Kidney epithelial cell (primary cell): ENCODE measurements at places on chromosomes 4 and X. TPM values are rescaled to one million over a fixed set of nuclear protein-coding genes. Genes with fewer than 3 reads are reported as not detected.

Gene FGF13
- total RNA-seq = 7.8 and 9.6 TPM in 2 replicates

Gene DKK2
- not detected in 2 replicates for total RNA-seq

Gene HPGD
- 0.34 and 0.75 TPM in 2 replicates for total RNA-seq

Gene RENBP
- 22.9 and 38.7 TPM in 2 replicates for total RNA-seq

Gene SLC6A8
- total RNA-seq = 35.0 and 36.0 TPM in 2 replicates

Gene NUDT11
- total RNA-seq = 8.5 and 8.9 TPM in 2 replicates

Gene GJB1
- not detected in 2 replicates for total RNA-seq

Gene WDR19
- total RNA-seq = 24.8 and 26.3 TPM in 2 replicates

Gene CSN3
- not detected in 2 replicates for total RNA-seq

Gene GNRHR
- total RNA-seq = not detected in 2 replicates

Gene VGLL1
- 1.3 and 1.4 TPM in 2 replicates for total RNA-seq

Gene UGT2A1
- not detected in 2 replicates for total RNA-seq

Gene EGF
- total RNA-seq = 0.21 and 1.0 TPM in 2 replicates

Gene DHX15
- total RNA-seq = 87.5 and 90.0 TPM in 2 replicates

Gene NDST4
- not detected in 2 replicates for total RNA-seq

Gene SHROOM3
- 42.5 and 45.1 TPM in 2 replicates for total RNA-seq

Gene CENPVL2
- 0.96 TPM in 1 of 2 replicates, not detected in the other for total RNA-seq

Gene CCDC160
- 0.21 and 0.63 TPM in 2 replicates for total RNA-seq

Gene NAT8L
- total RNA-seq = 9.0 and 9.4 TPM in 2 replicates

Gene CXorf58
- 0.34 TPM in 1 of 2 replicates, not detected in the other for total RNA-seq
